ENCODE measurements at places on chromosomes 7 and 10.

GRCh38 chr10:89390476-89391225, 1.8 kb upstream of the IFIT1 start:
- no peak for DNase-seq

- no peak for DNase-seq
Observed at GRCh38 chr10:49285232-49285631, 13.7 kb upstream of the C10orf71 start.

DNA sequence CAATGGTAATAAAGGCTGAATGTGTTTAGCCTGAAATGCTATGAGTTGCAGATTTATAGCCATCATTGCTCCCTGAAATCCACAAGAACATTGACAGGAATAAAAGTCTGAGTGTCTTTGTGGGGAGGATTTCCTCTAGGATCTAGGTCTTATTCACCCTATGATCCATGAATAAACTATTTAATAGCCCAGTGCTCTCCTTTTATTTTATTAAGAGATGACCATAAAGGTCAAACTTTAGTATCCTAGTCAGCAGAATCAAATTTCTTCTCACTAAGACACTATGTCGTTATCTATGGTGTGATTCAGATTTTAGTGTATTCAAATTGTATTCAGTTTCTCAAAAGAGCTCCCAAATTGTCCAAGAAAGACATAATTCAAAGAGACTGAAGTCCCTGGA, 67.8 kb upstream of the AKR1E2 start:
- no peak for DNase-seq

- DNase-seq: no peak
Observed at GRCh38 chr10:15571575-15571974, 148.1 kb downstream of the ITGA8 start.

DNA sequence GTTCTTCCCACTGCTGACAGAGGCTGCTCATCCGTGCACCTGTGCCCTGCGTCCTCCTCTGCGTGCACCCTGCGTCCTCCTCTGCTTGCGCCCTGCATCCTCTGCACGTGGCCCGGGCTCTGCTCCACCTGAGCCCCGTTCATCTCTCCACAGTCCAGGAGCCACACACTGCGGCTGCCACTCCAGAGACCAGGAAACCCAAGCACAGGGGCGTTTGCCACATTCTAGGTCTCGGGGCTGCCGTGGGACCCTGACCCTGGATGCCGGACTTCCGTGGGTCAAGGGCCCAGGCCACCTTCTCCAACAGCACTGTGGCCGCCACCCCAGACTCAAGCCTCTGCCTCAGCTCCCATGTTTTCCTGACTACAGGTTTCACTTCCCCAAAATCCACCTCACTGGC, 460.4 kb downstream of the PTPRN2 start:
- DNase-seq: no peak

Data from CD8-positive, alpha-beta T cell (primary cell).